GM12891 (cell line): ENCODE measurements at places on chromosomes 11 and 22.

- no peak for DNase-seq
Observed at GRCh38 chr22:22037740-22038139, 55.2 kb upstream of the TOP3B start.

DNA sequence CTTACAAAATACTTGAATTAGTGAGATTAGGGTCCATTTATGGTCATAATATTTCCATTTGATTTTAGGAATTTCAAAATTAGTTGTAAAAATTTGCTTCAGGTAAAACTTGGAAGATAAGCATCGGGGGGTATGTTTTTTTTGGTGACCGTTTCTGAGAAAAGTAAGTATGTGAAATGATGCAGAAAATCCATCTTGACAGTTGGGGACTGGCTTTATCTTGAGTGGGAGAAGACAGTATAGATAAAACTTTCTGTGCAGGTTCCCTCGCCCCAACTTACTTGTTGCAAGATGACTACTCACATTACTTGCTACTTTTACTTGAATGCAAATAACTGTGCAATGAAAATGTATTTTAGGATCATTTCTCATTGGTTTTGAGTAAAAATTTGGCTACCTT, 49.5 kb downstream of the DNAJC24 start:
- DNase-seq, result no peak

DNA sequence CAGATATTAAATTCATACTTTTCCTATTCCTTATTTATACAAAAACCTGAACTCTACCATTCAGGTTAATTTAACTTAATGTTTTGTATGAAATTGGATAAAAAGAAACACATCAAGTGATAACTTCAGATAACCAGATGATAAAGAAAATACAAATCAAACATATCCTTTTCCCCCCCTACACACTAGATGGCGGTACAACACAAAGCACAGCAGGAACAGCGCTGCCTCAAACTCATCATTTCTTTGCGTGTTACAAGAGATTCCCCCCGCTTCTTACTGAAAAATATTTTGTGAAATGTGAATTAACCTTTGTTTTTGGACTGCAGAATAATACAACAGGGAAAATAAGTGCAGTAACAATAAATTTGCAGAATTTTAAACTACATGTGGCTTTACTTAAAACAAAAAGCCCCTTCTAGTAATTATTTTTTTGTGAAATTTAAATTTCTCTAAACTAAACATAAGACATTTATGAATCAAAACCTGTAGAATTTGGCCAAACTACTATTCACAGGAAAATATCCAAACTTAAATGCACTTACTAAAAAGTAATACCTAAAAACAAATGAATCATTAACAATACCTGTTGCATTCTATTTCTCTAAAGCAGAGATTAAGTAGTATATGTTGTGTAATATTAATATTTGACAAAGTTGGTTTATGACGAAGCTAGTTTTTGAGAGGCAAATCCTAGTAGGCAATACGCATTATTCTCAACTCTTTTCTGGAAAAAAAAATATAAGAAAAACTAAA, 74.4 kb downstream of the ARHGAP32 start:
- peak; percentile 0 for DNase-seq

GRCh38 chr22:35561796-35562526, 21.3 kb downstream of the RASD2 start:
- DNase-seq, result no peak

DNA sequence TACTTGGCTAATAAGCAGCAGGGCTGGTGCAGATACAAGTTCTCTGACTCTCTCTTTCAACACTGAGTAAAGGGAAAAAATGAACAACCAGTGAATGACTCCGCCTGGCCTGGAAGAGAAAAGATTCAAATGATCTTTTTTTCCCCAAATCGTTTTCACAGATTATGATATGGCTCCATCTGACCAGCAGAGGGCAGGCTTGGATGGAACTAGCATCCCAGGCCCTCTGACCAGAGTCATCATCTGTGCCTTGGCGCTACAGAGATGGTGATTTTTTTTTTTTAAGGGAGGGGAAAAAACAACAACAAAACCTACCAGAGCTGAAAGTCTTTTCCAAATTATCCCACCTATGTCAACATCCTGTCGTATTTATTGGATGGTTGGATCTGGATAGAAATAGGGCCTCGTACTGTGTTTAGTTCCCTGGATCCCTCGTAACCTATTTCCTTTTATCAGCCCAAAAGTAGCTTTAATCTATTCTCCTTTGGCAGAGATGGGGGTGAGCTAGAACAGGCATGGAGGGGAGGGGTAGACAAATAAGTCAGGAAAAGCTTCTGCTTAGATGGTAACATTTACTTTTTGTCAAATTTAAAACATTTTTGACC, 69.7 kb downstream of the PRSS23 start:
- DNase-seq, result peak; percentile 26

- no peak for DNase-seq
Observed at GRCh38 chr11:44008698-44009097, 39.1 kb upstream of the ACCSL start.

GRCh38 chr11:103170865-103171264, 61.6 kb downstream of the DYNC2H1 start:
- no peak for DNase-seq
